Vagina (tissue), 2 donors: ENCODE measurements at places on chromosomes 16 and 17.

DNA sequence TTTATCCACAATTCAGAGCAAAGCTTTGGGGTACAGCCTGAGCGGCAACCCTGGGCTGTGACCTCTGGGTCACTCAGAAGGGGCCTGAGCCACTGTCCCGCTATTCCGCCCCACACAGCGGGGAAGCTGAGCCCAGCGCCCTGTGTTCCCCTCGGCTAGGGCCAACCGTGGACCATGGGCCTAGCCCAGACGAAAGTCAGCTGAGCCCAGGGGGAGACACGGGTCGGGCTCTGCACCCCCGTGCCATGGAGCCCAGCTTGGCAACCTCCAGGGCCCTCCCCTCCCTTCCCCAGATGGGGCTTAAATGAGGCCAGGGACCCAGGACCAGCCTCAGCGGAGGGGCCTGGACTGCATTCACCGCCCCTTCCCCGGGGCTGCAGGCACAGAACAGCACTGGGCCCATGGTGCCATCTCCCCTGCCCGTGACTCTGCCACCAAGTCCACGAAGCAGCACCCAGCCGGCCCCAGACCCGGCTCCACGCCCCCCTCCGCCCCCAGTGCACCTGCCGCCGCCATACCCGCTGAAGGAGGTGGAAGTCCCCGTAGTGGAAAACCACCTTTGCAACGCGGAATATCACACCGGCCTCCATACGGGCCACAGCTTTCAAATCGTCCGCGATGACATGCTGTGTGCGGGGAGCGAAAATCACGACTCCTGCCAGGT lies 1.8 kb downstream of the TPSD1 start:
- no peak for DNase-seq

DNA sequence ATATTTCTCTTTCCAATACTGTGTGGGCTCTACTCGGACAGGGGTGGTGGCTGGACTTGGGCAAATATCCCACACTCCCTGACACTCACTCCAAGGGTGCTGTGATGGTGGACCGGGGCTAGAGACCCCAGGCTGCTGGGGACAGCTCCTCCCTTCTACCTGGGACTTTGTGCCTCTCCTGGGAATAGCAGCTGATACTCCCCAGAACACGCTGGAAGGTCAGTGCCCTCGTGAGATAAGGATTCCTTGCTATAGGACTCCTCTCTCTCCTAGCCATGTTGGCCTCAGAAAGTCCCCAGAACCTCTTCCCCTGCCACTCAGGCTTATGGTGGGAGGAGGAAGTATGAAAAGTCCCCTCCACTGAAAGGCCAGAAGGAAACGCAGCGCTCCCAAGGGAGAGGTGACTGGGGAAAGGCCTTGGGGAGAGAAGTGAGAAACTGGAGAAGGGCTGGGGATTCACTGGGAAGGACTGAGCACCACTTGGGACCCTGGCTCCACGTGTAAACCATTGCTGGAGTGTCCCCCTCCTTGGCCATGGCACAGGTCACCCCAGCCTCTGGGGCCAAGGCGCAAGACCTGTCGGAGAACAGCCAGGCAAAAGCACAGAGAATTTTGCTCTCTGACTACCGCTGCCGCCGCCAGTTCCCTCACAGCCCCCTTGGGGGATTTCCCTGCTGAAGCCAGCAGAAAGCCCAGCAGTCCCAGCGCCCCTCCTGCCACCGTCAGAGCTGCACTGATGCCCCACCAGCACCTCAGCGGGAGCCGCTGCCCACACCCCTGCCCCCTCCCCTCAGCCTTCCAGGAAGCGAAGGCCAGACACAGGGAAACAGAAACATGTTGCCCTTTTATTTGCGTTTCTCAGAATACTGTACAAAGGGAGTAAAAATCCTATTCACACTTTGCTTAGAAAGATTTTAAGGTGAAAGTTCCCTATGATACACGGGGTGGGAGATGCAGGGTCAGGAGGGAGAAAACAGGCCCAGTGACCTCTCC lies 2.1 kb upstream of the GSDMB start:
- no peak for DNase-seq

- no peak for DNase-seq
These were observed 18.6 kb downstream of the ENGASE start for GRCh38 chr17:79093270-79093669.

- no peak for DNase-seq
These were observed 48.3 kb upstream of the MAF start for GRCh38 chr16:79648826-79649225.
